ENCODE measurements at places on chromosomes 3 and 15. TPM values are rescaled to one million over a fixed set of nuclear protein-coding genes. Genes with fewer than 3 reads are reported as not detected.
A peak's percentile ranks its signal among the peaks of the same experiment; 100 is the strongest.

GRCh38 chr3:46127503-46127902 is 80.6 kb downstream of the CCR1 start:
- peak; percentile 63 for DNase-seq

- no peak for DNase-seq
These were observed 14.2 kb upstream of the HOMER2 start for GRCh38 chr15:82966671-82967071.

GRCh38 chr3:45861043-45861719 is 19.3 kb upstream of the LZTFL1 start:
- no peak for DNase-seq

DNA sequence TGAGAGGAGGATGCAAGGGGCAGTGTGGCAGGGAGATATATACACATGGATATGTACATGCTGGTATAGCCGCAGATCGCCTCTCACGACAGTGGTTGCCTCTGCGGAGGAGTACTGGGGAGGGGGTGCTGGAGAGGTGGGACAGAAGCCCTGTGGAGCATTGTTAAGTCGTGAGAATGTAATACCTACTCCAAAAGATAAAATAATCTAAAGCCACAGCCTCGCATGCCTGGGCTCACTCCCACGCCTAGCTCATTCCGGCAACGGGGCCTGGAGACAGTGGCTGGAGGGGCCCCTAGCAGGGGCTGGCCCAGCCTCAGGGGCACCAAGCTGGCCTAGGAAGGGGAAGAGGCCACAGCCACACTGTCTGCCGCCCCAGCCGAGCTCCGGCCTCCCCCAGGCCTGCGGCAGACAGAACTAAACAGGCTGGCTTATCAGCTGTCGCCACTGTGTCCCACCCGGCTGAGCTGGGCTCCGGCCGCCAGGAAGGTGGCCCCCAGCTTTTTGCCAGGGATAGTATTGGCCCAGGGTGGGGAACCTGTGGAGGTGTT is 65.1 kb upstream of the LCTL start:
- no peak for DNase-seq

DNA sequence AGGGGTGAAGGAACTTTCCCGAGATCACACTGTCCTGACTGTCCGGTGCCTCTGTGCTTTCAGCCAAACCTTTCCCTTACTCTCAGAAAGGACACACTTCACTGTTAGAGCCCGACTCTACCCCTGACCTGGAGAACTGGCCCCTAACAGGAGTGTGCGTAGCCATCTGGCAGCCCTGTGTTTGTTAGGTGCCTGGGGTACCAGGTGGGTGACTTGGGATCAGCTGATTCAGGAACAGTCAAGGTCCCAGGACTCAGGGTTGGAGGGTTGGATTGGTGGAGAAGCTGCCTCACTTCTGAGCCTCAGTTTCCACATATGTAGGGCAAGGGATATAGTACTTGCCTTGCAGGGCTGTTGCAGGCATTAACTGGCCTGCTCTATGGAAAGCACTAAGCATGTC is 98.3 kb upstream of the SLC6A11 start:
- no peak for DNase-seq

- no peak for DNase-seq
These were observed 1.3 kb downstream of the ABHD2 start for GRCh38 chr15:89089316-89090230.

Gene CYP1A1
- polyA plus RNA-seq = 0.04 TPM

GRCh38 chr15:34437687-34438086 is at the start of gene GOLGA8A:
TSS of gene GOLGA8A (minus strand) at chr15:34437808. CDS start at chr15:34389691, 48,117 bp downstream.
- no peak for DNase-seq

- DNase-seq = peak; percentile 90
These were observed 5.7 kb downstream of the EIF4G1 start for GRCh38 chr3:184320104-184320445.

- no peak for DNase-seq
These were observed 121.2 kb downstream of the MEGF11 start for GRCh38 chr15:66132251-66132816.

- no peak for DNase-seq
These were observed 23.6 kb upstream of the TRIM59 start for GRCh38 chr3:160473221-160473620.

DNA sequence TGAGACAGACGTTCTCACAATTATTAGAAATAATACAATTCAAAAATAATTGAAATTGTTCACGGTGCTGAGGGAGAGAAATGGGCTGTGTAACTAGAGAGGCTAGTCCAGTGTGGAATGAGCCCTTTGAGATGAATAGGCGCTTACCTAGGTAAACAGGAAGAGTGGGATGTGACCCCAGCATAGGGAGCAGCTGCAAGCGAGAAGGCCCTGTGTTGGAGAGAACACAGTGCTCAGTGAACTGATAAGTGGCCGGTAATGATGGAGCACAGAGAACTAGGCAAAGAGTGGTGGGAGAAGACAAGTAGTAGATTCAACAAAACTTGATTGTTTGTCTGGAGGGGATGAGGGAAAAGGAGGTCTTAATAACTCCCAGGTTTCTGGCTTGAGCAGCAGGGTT is 103.9 kb downstream of the HCN4 start:
- no peak for DNase-seq

Gene SLC9C1
- not detected for polyA plus RNA-seq

Gene CYFIP1
- 78.4 TPM for polyA plus RNA-seq

Gene PLCH1
- 0.04 TPM for polyA plus RNA-seq

GRCh38 chr15:99306694-99307338 is 55.5 kb downstream of the LRRC28 start:
- DNase-seq = no peak

GRCh38 chr3:170651260-170651845 is 65.5 kb upstream of the SLC7A14 start:
- DNase-seq = no peak

DNA sequence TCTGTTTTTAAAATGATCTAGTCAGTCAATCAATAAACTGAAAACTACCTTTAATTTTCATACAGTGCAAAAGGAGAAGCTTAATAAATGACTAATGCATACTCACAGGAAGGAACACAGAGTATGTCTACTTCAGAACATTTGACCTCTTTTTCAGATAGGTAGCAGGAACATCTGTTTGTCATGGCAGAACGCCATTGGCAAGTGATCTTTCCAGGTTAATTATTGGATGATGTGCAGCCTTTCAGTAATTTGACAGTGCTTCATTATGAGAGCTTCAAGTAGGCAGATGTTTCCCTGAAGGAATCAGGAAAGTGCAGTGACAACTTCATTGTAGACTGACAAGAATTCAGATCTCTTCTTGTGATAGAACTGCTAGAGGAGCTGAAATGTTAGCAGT is 325.0 kb downstream of the OTOL1 start:
- no peak for DNase-seq

- no peak for DNase-seq
These were observed 274.9 kb downstream of the FAM43A start for GRCh38 chr3:194960446-194961032.

GRCh38 chr3:179286331-179286730 is 35.4 kb upstream of the KCNMB3 start:
- DNase-seq = no peak

Gene SPTBN5
- 0.30 TPM for polyA plus RNA-seq
